Uterine smooth muscle cell (primary cell): ENCODE measurements at places on chromosomes 6 and 20. TPM values are rescaled to one million over a fixed set of nuclear protein-coding genes. Genes with fewer than 3 reads are reported as not detected.

The C6orf141 gene
- 55.3 and 59.4 TPM in 2 replicates for total RNA-seq

The TMEM14C gene
- total RNA-seq = 89.1 and 133 TPM in 2 replicates

The TFAP2B gene
- total RNA-seq = 0.33 TPM in 1 of 2 replicates, not detected in the other

The BFSP1 gene
- total RNA-seq = 1.5 and 3.1 TPM in 2 replicates

The PRICKLE4 gene
- 0.66 TPM in 1 of 2 replicates, not detected in the other for total RNA-seq

The ABHD16A gene
- 42.8 and 50.0 TPM in 2 replicates for total RNA-seq

The SMPDL3A gene
- 11.7 and 38.1 TPM in 2 replicates for total RNA-seq

The CFAP61 gene
- 0.22 and 0.25 TPM in 2 replicates for total RNA-seq

The SOX18 gene
- 0.12 TPM in 1 of 2 replicates, not detected in the other for total RNA-seq

The MCCD1 gene
- not detected in 2 replicates for total RNA-seq

The PAX1 gene
- not detected in 2 replicates for total RNA-seq

The FAM8A1 gene
- total RNA-seq = 15.2 and 22.0 TPM in 2 replicates

The PRRT1 gene
- total RNA-seq = 0.11 and 0.12 TPM in 2 replicates

The IMPG1 gene
- 0.37 TPM in 1 of 2 replicates, not detected in the other for total RNA-seq

The KIAA1586 gene
- 17.5 and 18.5 TPM in 2 replicates for total RNA-seq

The HTR1B gene
- total RNA-seq = not detected in 2 replicates

The HCRTR2 gene
- not detected in 2 replicates for total RNA-seq

The BMP5 gene
- not detected in 2 replicates for total RNA-seq

The TUBB2A gene
- total RNA-seq = 57.4 and 95.4 TPM in 2 replicates

The MTG2 gene
- total RNA-seq = 20.9 and 25.7 TPM in 2 replicates

The RBPJL gene
- total RNA-seq = not detected in 2 replicates

The LCA5 gene
- total RNA-seq = 4.2 and 6.7 TPM in 2 replicates

The FOXQ1 gene
- 0.33 TPM in 1 of 2 replicates, not detected in the other for total RNA-seq

The PTGIS gene
- 22.4 and 58.2 TPM in 2 replicates for total RNA-seq

The LIN28B gene
- total RNA-seq = not detected in 2 replicates

The DDX43 gene
- under 0.01 and 2.7 TPM in 2 replicates for total RNA-seq

The KCNQ5 gene
- total RNA-seq = 1.00 and 2.9 TPM in 2 replicates

The ACTL10 gene
- 2.1 and 2.7 TPM in 2 replicates for total RNA-seq

The NOTCH4 gene
- total RNA-seq = 0.62 and 1.4 TPM in 2 replicates

The TAGAP gene
- 0.12 TPM in 1 of 2 replicates, not detected in the other for total RNA-seq

The DNAJC5 gene
- 55.2 and 60.0 TPM in 2 replicates for total RNA-seq

The TRIM38 gene
- total RNA-seq = 9.0 and 11.5 TPM in 2 replicates

The ANKRD66 gene
- total RNA-seq = not detected in 2 replicates

The VARS1 gene
- 68.7 and 88.5 TPM in 2 replicates for total RNA-seq

The BAK1 gene
- total RNA-seq = 13.0 and 18.0 TPM in 2 replicates

The ZNF133 gene
- total RNA-seq = 21.8 and 28.6 TPM in 2 replicates

The BPIFA1 gene
- total RNA-seq = not detected in 2 replicates

The SPATA25 gene
- 0.62 and 1.5 TPM in 2 replicates for total RNA-seq

The HSPA1L gene
- total RNA-seq = 0.89 and 1.7 TPM in 2 replicates

The CAGE1 gene
- under 0.01 and 0.11 TPM in 2 replicates for total RNA-seq

The CTCFL gene
- not detected in 2 replicates for total RNA-seq

The ZBP1 gene
- total RNA-seq = not detected in 2 replicates

The GRM4 gene
- total RNA-seq = under 0.01 TPM in 2 replicates

The CDH26 gene
- total RNA-seq = 0.12 and 0.33 TPM in 2 replicates

The MC3R gene
- total RNA-seq = not detected in 2 replicates

The TCF15 gene
- not detected in 2 replicates for total RNA-seq

The ETV7 gene
- total RNA-seq = 0.12 and 0.22 TPM in 2 replicates

The PROCR gene
- 67.1 and 101 TPM in 2 replicates for total RNA-seq

The TBXT gene
- not detected in 2 replicates for total RNA-seq

The SUMO4 gene
- total RNA-seq = 1.00 and 1.7 TPM in 2 replicates

The CD24 gene
- total RNA-seq = 0.66 and 1.2 TPM in 2 replicates

The EPB41L2 gene
- total RNA-seq = 45.9 and 64.4 TPM in 2 replicates

The POPDC3 gene
- 20.6 and 23.6 TPM in 2 replicates for total RNA-seq

The OPRM1 gene
- total RNA-seq = not detected in 2 replicates
